ENCODE measurements at places on chromosomes 12 and 14. TPM values are rescaled to one million over a fixed set of nuclear protein-coding genes. Genes with fewer than 3 reads are reported as not detected.
A peak's percentile ranks its signal among the peaks of the same experiment; 100 is the strongest.

- DNase-seq: no peak
Observed at GRCh38 chr14:94770815-94771157, 873 bp upstream of the GSC start.

DNA sequence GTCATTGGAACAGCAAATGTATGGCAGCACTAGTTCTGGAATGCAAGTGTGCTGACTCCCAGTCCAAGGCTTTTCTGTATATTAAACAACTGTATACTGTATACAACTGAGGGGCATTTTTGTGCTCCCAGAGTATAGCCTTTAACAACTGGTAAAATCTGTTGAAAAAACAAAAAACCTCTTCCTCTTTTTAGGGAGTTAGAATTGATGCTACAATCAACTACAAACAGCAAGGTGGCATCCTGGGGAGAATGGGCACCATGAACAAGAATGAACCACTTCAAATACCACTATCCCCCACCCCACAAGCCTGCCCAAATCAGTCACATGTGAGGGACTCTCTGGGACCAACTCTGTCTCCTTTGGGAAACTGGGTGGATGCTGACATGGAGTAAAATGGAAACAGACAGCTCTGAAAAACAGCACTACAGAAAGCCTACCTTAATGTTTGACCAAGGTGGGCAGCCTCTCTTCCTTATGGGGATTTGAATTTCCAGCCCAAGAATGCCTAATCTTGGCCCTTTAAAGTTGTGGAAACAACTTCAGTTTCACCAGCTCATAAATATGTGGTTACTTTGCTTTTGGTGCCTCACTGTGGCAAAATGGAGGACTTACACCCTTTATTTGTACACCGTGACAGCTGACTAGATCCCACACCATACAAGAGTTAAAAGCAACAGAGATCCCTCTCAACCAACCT is 7.5 kb downstream of the VTI1B start:
- DNase-seq: no peak

DNA sequence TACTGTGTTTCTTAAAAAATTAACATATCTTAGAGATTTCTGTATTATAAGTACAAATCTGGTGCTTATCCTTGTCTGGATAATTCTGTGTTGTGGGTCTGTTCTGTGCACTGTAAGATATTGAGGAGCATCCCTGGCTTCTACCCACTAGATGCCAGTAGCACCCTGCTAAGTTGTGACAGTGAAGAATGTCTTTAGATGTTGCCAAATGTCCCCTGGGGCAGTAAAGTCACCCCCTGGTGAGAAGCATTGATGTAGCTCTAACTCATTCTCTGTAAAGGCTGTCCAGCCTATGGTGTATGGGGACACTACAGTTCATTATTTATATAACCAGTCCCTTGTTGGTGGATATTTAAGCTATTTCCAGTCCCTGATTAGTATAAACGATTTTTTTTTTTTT is 31.4 kb downstream of the MAP1LC3B2 start:
- no peak for DNase-seq

- DNase-seq: no peak
Observed at GRCh38 chr14:90892970-90893369, 76.7 kb upstream of the TTC7B start.

BDKRB2 gene
- total RNA-seq: 38.6 TPM

PCED1B gene
- total RNA-seq: 2.2 TPM

- DNase-seq: no peak
Observed at GRCh38 chr12:124299628-124300388, 4.9 kb downstream of the RFLNA start.

GYS2 gene
- total RNA-seq: not detected

GPR132 gene
- 3.1 TPM for total RNA-seq

DNA sequence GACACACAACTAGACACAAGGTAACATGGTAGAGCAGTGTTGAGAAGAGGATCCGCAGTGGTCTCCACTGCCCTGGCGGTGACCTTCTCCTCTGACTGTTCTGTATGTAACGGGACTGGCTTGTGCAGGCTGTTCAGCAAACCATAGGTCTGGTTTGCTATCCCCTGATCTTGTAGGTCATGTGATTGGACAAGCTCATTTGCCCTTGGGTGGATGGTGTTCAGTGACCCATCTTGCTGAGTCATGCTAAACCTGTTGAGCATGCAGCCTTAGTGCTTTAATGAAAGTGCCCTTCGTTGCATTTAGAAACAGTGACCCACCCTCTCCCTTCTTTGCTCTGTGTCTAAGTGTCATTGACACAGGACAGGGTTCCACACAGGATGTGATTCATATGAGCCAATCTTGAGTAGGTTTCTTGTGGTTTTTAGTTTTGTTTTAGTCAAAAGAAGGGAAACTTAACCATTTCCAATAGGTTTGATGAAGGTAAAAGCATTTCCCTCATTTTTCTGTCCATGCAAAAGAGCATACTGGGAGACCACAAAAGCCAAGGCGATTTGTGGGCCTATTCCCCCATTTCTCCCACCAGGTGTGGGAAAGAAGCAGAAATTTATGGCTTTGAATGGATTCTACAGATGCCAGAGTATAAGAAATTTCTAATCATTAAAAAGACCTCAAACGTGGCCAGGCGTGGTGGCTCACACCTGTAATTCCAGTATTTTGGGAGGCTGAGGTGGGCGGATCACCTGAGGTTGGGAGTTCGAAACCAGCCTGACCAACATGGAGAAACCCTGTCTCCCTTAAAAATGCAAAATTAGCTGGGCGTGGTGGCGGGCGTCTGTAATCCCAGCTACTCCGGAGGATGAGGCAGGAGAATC is 32.6 kb upstream of the HIF1A start:
- peak; percentile 49 for DNase-seq

- DNase-seq: no peak
Observed at GRCh38 chr14:35855876-35856481, 29.8 kb downstream of the BRMS1L start.

GRCh38 chr14:88490168-88490567 is 64.6 kb downstream of the PTPN21 start:
- DNase-seq: no peak
